ENCODE measurements at places on chromosomes 5 and 9.

- DNase-seq, result peak; percentile 63
Measured at GRCh38 chr9:73152953-73153352, 1.3 kb downstream of the ANXA1 start.

GRCh38 chr5:82313016-82313415 lies 34.9 kb upstream of the RPS23 start:
- no peak for DNase-seq

DNA sequence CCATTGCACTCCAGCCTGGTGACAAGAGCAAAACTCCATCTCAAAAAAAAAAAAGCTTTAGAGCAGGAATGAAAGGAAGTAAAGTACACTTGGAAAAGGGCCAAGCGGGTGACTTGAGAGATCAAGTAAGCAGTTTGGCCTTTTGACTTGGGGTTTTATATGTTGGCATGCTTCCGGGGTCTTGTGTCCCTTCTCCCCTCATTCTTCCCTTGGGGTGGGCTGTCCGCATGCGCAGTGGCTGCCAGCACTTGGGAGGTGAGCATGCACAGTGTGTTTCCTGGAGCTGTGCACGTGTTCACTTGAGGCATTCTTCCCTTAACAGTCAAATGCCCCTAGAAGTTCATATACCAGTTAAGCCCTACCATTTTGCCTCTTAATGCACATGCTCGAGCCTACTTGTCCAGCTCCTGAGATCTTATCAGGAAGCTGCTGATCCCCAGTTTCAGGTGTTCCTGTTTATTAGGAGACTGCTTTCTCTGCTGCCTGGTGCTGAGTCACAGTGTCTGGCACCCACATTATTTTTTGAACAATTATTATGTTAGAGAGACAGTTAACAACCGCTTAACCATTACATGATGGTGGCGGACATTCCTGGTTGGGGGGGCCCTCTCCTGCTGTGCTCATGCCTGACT lies 32.6 kb upstream of the PRRC2B start:
- DNase-seq, result peak; percentile 12

GRCh38 chr5:79287907-79288306 lies 52.0 kb downstream of the JMY start:
- no peak for DNase-seq

DNA sequence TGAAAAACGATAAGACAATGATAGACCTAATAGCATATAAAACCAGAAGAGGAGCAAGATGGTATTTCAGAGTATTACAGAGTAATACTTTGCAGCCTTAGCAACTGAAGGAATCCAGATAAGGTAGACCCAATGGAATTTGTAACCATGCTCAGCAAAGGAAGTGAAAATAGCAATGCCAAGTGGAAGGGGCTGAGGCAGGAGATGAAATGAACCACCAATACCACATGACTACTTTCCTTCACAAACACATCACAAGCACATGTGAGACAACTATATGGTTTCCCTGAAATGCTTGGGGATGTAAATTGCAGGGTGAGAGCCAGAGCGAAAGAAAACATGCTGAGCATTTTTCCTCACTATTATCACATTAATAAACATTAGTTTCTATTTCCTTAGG lies 79.8 kb upstream of the MELK start:
- peak; percentile 48 for DNase-seq

- no peak for DNase-seq
Measured at GRCh38 chr9:127924736-127925444, 5.7 kb downstream of the PIP5KL1 start.

GRCh38 chr9:111632695-111633388 lies 1.7 kb downstream of the DNAJC25 start:
- no peak for DNase-seq

DNA sequence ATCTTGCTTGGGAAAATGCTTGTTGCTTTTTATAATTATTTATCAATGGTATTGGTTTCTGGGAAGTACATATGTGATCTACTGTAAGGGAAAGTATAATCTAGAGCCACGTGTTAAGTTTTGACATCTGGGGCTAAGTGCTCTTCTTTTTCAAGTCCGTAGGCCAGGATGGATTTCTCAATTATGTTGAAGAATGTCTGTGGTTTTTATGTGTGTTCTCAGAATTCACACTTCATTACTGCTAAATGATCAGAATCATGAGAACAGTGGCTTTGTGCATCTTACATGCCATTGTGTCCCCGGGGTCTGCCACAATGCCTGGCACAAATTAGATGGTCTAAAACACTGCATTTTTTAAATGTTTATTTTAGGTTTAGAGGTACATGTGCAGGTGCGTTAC lies 14.5 kb upstream of the AUH start:
- DNase-seq, result no peak

DNA sequence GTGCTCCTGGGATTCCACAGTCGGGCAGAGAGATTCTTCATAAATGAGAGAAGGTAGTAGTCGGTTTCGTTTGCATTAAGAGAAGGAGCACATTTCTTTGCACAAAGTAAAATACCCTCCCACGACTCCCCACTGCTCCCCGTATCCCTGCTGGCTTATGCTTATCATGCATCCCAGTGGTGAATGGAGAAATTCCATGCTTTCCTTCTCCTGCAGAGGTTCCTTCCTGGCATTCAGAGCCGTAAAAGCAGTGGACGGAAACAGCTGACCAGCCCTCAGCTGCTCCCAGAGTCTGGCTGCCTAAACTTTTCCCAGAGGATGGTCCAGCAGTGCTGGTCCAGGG lies 93.1 kb downstream of the C9orf152 start:
- peak; percentile 87 for DNase-seq

GRCh38 chr9:29389421-29389820 lies 1816.1 kb upstream of the C9orf72 start:
- no peak for DNase-seq

GRCh38 chr9:134570151-134570621 lies 71.4 kb upstream of the COL5A1 start:
- DNase-seq, result no peak

DNA sequence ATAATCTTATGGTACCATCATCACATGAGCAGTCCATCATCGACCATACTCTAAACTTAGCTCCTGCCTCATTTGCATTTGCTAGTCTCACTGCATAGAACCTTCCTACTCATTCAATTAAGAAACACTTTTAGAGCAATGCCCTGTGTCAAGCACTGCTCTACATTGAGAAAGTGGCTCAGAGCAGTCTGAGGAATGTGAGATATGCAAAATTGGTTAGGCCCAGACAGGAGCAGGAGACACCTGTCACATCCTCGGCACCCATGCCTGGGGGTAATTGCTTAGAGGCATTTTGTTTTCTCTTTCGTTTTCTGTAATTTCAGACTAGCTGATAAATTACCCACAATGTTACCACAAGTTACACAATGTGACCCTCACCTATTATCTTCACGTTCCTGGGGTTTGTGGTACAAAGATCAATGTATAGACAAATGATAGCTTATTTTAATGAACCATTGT lies 4.9 kb upstream of the RARS1 start:
- DNase-seq, result no peak

DNA sequence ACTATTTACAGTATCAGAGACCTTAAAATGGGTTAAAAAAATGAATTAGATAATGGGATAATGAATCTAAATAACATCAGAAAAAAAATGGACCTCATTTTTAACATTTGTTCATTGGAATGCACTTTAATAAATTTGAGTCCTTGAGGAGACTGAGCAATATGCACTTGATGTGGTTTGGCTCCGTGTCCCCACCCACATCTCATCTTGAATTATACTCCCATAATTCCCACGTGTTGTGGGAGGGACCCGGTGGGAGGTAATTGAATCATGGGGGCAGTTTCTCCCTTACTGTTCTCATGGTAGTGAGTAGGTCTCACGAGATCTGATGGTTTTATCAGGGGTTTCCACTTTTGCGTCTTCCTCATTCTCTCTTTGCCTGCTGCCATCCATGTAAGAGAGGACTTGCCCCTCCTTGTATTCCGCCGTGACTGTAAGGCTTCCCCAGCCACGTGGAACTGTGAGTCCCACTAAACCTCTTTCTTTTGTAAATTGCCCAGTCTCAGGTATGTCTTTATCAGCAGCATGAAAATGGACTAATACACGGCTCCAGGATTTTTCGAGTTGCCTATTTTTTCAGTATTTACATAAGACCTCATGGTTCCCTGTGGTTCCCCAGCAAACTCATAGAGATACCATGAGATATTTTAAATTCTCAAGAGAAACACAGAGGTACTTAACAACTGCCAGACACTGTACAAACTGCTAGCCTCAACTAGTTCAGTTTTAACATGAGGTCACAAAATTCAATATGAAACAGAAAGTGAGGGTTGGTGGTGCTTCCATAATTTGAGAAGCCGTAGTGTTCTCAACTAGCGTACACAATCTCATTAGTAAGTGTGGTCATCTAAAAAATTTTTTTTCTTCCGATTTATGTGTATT lies 128.3 kb downstream of the TLE1 start:
- DNase-seq, result no peak

DNA sequence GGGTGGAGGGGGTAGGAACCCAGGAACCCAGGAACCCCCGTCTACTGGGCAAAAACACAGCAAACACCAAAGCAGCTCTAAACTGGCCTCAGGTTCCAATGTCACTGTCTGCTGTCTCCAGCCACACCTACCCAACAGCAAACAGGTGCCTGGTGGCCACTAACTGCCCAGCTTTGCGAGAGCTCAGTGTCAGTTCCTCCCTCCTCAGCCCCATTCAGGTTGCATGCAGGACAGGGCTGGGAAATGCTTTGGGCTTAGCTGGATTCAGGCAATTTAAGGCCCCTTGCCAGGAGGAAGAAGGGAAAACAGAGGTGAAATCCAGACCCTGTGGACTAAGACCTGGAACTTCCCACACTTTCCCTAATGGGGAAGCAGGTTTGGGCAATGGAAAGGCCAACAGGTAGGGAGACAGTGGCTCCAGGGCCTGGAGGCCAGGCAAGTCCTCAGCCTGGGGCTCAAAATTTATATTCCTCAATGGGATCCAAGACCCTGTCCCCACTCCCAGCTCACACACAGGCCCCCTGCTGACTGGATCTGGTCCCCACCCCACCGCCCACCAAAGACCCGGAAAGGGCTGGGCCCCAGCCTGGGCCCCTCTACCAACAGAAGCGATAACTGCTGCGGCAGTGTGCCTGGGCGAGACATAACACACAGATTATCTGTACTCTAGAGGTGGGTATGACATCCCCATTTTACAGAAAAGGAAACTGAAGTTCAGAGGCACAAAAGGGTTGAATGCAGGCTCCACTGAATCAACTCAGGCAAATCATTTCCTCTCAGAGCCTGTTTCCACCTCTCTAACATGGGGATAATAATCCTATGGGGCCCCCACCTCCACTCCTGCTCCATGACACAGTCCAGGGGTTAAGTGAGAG lies 3.5 kb downstream of the EEIG1 start:
- no peak for DNase-seq

- no peak for DNase-seq
Measured at GRCh38 chr9:135951889-135952663, 9.1 kb downstream of the UBAC1 start.

DNA sequence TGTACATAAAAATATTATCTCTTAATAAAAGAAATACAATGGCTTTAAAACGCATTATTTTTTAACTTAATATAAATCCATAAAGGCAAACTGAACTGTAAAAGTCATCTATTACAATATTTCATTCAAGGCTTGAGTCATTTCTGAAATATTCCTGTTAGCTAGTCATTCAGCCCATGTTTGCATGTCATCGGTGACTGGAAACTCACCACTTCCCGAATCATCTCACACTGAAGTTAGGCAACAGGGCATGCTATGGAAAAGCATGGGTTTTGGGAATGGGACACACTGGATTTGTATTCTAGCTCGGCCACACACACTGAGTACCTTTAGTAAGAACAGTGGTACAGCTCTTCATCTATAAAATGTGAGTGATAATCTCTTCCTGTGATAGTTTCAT lies 691.1 kb upstream of the C9orf72 start:
- DNase-seq, result peak; percentile 0

- no peak for DNase-seq
Measured at GRCh38 chr5:166535641-166536040, 1755.8 kb upstream of the WWC1 start.

DNA sequence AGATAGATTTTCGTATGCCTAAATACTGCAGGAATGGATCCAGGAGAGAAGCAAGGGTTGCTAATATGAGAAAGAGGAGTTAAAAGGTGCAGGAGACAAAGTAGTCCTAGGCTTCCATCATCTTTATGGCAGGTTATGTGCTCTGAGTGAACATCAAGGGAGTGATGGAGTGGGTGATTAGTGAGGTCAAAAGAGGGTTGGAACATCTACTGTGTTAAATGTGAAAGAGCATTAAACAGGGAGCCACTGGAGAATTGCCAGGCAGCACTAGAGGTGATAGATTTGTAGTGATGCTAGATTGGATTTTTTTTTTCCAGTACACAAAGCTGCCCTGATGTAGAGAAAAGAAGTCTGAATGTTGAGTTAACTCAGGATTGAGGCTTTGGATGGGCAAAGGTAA lies 199.3 kb downstream of the NMUR2 start:
- no peak for DNase-seq

GRCh38 chr9:127267793-127268525 lies 3.4 kb downstream of the GARNL3 start:
- DNase-seq, result no peak

DNA sequence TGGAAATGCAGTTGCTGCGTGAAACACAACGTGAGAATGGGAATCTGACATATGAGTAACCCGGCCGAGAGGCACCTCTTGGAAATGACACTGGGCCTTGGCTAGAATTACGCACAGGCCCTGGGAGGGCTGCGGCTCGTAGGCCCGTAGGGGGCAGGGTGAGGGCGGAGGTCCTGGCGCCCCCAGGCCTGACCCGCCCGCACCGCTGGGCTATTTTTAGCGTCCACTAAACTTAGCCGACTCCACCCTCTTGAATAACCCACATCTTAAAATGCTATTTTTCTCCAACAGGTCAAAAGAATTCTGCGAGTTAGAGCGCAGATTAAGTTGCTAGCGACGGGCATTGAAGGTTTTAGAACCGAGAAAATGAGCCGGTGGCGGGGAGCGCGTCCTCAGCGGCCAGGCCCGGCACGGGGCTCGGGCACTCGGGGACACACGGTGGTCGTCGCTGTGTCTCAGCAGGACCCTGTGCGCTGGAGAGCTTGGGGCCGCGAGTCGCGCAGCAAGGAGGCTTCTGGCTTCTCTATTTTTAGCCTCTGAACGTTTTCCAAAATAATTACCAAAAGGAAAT lies 168.5 kb downstream of the AUH start:
- peak; percentile 99 for DNase-seq

GRCh38 chr9:74534841-74535240 lies 37.7 kb downstream of the RORB start:
- DNase-seq, result no peak

DNA sequence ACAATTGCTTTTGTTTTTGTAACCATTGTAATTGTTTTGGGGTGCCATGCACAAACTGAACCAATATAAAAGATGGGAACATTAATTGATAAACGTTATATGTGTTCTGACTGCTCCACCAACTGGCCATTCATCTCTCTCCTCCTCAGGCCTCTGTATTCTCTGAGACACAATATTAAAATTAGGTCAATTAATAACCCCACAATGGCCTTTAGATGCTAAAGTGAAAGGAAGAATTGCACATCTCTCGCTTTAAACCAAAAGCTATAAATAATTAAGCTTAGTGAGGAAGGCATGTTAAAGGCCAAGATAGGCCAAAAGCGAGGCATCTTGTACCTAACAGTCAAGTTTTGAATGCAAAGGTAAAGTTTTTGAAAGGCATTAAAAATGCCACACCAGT lies 448.4 kb upstream of the ITGA1 start:
- DNase-seq, result no peak
